Effector memory CD8-positive, alpha-beta T cell (primary cell): ENCODE measurements at places on chromosomes 12 and 14.

DNA sequence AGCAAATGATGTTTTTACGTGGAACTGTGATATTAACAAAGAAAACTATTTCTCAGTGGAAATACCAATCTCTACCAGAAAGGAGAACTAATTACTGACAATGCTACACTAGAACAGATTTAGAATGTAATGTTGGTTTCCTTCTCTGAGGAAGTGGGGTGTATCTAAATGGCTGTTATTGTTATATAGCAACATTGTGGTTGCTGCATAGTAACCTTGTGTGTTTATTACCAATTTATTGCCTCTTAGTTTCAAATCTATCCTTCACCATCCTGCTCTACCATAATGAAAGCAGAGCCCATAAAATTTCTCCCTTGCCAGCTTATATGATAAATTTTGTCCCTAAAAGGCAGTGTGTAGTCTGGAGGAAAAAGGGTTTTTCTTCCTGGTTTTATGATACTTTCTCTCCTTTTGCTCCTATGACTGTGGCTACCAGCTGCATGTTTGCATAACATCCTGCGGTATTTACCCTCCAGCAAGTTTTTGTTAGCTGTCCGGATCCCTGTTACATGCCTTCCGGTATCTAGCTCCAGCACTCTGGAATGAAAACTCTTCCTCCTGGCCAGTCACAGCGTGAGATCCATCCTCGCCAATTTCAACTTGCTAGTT lies 5.7 kb upstream of the KLRK1 start:
- DNase-seq = peak; percentile 49

GRCh38 chr14:106694638-106695393 lies 1168.4 kb downstream of the TMEM121 start:
- DNase-seq = peak; percentile 81

- DNase-seq = peak; percentile 17
Measured at GRCh38 chr14:72443991-72444441, 449.9 kb downstream of the DPF3 start.

- no peak for DNase-seq
Measured at GRCh38 chr12:80472911-80473500, 29.0 kb downstream of the PTPRQ start.

GRCh38 chr12:13223179-13223804 lies 26.8 kb downstream of the EMP1 start:
- no peak for DNase-seq

GRCh38 chr14:23861666-23862065 lies 91.9 kb upstream of the DHRS4 start:
- no peak for DNase-seq
